Activated B cell treated with CpG ODN at 0.5 μM for 24 hours (primary cell): ENCODE measurements at places on chromosomes 5 and 9.

- no peak for DNase-seq
Observed at GRCh38 chr5:108649106-108649505, 98.6 kb upstream of the FER start.

GRCh38 chr5:95881833-95882232 is 59.3 kb upstream of the GLRX start:
- DNase-seq, result no peak

GRCh38 chr5:88556406-88556805 is 287.8 kb upstream of the TMEM161B start:
- no peak for DNase-seq

DNA sequence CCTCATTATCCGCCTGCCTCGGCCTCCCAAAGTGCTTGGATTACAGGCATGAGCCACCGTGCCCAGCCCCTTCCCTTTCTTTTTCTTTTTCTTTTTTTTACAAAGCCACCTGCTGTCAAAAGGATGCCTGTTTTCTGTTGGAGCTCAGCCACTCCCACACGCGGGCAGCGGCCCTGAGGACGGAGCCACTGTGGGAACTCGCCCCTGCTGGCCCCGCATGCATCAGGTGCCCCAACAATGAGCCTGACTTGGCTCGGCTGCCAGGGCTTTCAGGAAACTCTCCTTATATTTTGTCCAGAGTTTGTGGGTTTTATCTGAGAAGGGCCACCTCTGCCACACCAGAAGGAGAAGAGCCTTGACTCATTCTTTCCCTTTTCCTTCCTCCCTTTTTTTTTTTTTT is 37.1 kb upstream of the LRRC14B start:
- peak; percentile 1 for DNase-seq

DNA sequence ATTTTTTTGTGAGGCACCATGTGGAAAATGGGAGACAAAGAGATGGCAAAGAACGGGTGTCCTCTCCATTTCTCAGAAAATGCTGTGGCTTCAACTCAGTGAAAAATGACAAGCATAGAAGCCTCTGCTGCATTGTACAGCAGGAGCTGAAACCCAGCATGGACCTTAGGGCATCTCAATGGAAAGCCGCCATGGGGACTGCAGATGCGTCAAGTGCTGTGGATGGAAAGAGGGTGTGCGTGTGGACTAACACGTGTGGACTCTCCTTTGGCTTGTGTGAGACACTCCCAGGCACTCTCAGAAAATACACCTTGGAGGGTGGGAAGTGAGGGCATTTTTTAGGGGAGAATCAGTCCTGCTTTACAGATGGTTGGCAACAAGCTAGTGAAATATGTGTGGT is 2.2 kb upstream of the GLRX start:
- no peak for DNase-seq

GRCh38 chr9:122526602-122527001 is 491 bp downstream of the OR1N1 start:
- DNase-seq, result no peak
